Cardiac muscle cell (in vitro differentiated cells and primary cell): ENCODE measurements at places on chromosomes 7 and 10. TPM values are rescaled to one million over a fixed set of nuclear protein-coding genes. Genes with fewer than 3 reads are reported as not detected.

CDHR3 gene
- total RNA-seq = 6.0 and 12.2 TPM in 2 replicates

SPDYE16 gene
- total RNA-seq = 0.11 and 1.1 TPM in 2 replicates

CYP3A7 gene
- total RNA-seq = not detected in 2 replicates

OR2A5 gene
- total RNA-seq = not detected in 2 replicates

PTPRN2 gene
- total RNA-seq = 0.25 TPM in 1 of 2 replicates, not detected in the other

GJD4 gene
- total RNA-seq = 0.24 TPM in 1 of 2 replicates, not detected in the other

ITGA8 gene
- total RNA-seq = 1.6 and 2.0 TPM in 2 replicates
